ENCODE measurements at places on chromosomes 13 and 19. TPM values are rescaled to one million over a fixed set of nuclear protein-coding genes. Genes with fewer than 3 reads are reported as not detected.

- no peak overlapping the region for H3K4me3 ChIP-seq
- no peak for DNase-seq
- H3K4me1 ChIP-seq, result no peaks in the 10 kb centered on the region
- H3K36me3 ChIP-seq, result no peaks in the 10 kb centered on the region
- H3K27me3 ChIP-seq, result peaks cover 13% of the 10 kb centered on the region
These were observed 7.4 kb upstream of the ZSCAN5A start for GRCh38 chr19:56321989-56322440.

DNA sequence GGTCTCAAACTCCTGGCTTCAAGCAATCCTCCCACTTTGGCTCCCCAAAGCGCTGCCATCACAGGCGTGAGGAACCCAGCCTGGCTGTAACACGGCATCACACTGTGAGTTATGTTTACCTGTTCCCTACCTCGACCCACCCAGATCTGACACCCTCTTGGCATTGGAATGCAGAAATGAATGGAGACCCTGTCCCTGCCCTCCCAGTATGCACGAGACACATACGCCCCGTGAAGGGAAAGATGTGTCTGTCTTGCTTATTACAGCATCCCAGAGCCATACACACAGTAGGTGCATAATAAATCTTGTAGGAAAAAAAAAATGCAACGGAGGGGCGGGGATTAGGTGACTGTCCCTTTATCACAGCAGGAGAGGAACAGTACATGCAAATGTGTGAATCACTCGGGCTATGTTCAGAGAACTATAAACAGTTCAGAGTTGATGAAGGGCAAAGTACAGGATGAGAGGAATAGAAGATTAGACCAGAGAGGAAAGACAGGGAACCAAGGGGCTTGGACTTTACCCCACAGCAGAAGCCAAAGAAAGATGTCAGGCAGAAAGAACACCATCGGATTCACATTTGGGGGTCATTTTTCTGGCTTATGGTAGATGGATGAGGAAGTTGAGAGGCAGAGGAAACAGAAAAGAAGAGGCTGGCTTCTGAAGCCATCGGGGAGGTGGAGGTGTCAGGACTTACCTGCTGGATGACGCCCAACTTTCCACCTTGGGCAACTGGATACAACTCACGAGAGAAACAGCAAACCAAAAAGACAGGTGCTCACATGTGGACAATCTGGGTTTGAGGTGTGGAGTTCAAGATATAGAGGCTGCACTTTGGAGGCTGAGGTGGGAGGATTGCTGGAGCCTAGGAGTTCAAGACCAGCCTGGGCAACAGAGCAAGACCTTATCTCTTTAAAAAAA is 94.3 kb downstream of the INSR start:
- H3K4me1 ChIP-seq, result peaks cover 19% of the 10 kb centered on the region
- H3K36me3 ChIP-seq, result no peaks in the 10 kb centered on the region
- H3K27ac ChIP-seq, result peak overlapping the region; percentile 84
- no peak for DNase-seq
- peaks cover 8% of the 10 kb centered on the region for H3K27me3 ChIP-seq
- peak overlapping the region; percentile 85 for H3K4me3 ChIP-seq

- H3K4me3 ChIP-seq, result no peak overlapping the region
- H3K27me3 ChIP-seq, result no peaks in the 10 kb centered on the region
- H3K4me1 ChIP-seq, result peaks cover 4% of the 10 kb centered on the region
These were observed 40.4 kb upstream of the GRTP1 start for GRCh38 chr13:113404366-113404722.

- H3K36me3 ChIP-seq, result peaks cover 14% of the 10 kb centered on the region
- no peak for DNase-seq
- no peaks in the 10 kb centered on the region for H3K4me1 ChIP-seq
These were observed 23.1 kb downstream of the CHAF1A start for GRCh38 chr19:4425537-4425936.

DNA sequence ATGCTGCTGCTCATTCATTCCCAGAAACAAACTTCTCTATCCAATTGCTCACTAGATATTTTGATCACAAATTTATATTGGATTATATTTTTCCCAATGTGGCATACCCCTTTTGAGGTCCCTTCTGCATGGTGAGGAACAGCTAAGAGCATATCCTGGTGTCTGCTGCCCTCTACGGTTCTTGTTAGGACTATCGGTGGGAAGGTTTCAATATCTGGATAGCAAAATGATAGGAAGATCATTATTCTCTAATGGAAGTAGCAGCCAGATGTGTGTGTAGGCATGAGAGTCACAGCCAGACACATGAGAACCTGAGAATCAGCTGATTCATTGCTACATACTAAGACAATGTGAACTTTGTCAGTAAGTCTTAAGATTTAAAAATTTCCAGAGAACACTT is 1422.4 kb upstream of the MIR17HG start:
- no peak for DNase-seq
- H3K4me3 ChIP-seq, result no peak overlapping the region
- peaks cover 2% of the 10 kb centered on the region for H3K4me1 ChIP-seq
- no peak overlapping the region for H3K27ac ChIP-seq

DNA sequence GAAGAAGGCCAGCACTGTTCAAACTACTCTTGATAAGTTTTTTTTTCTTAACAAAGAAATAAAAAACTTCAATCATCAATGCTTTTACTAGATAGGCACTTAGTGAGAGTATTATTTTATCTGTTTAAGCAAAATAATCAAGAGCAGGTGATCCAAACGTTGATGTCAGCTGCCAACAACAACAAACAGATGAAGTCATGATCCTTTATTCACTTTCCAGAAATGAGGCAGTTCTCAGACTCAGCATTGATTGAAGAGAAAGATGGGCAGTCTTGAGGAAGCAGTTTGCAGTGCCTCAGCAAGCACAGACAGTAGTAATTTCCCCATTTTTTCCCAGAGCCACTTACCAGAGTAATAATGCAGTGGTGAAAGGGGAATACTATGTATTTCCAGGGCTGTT is 38.4 kb upstream of the CSNK1A1L start:
- no peaks in the 10 kb centered on the region for H3K36me3 ChIP-seq
- no peak overlapping the region for H3K27ac ChIP-seq
- peaks cover 6% of the 10 kb centered on the region for H3K4me1 ChIP-seq
- no peak for DNase-seq
- peaks cover 2% of the 10 kb centered on the region for H3K27me3 ChIP-seq

- peaks cover 4% of the 10 kb centered on the region for H3K4me1 ChIP-seq
- H3K27ac ChIP-seq, result peak overlapping the region; percentile 72
- H3K36me3 ChIP-seq, result peaks cover 3% of the 10 kb centered on the region
- no peak for DNase-seq
- no peaks in the 10 kb centered on the region for H3K27me3 ChIP-seq
These were observed 4.6 kb upstream of the DNM2 start for GRCh38 chr19:10713317-10713716.

Gene ZNF724
- total RNA-seq, result 19.9 TPM

Gene ONECUT3
- total RNA-seq, result 5.9 TPM

Gene PSG1
- total RNA-seq, result not detected

Gene HTR2A
- not detected for total RNA-seq

Gene IGFL4
- total RNA-seq, result 1.3 TPM

Data from type B pancreatic cell (in vitro differentiated cells).